Calu3 (cell line): ENCODE measurements at places on chromosomes 7 and 10.

DNA sequence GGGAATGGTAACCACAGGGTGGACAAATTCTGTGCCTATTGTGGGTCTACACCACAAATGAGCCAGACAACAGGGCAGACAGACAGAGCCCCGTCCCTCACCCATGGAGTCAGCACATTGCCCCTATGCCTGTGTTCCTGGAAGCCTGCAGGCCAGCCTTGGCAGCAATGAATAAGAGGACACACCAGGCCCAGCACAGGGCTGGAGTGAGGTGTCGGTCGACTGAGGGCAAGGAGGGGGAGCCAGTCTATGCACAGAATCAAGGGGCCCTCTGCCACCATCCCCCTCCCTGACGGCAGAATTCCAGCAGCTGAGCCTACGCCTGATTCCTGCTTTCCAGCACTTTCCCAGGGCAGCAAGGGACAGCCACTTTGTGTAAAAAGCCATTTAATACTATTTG lies 98.2 kb downstream of the CALN1 start:
- no peak for DNase-seq

DNA sequence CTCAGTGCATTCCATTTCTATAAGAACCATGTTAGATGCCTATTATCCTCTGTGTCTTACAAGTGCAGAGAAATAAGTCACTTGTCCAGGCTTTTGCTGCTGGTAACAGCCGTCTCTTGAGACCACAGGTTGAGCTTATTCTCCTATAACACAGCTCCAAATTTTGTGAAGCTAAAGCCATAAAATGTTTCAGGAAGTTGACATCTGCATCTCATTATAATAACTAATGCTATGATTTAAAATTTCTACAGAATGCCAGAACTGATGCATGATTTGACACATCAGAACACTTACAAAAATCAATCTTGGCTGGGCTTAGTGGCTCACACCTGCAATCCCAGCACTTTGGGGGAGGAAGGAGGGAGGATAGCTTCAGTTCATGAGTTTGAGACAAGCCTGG lies 986.9 kb downstream of the TYW1 start:
- DNase-seq = no peak

DNA sequence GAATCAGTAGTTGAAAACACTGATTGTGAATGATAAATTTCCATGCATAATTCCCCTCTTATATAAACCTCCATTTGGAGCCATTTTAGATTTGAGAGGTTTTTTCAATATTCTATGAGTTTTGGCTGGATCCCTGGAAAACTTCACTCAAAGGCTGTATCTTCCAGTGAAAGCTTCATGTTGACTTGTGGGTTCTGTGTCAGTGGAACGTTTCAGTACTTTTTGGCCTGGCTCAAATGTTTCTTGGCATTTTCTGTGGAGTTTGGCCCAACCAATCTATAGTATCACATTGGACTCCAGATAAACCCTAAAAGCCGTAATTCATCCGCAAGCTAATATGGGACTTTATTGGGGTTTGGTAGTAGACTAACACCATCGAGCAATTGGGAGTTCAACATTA lies 172.6 kb upstream of the PRPS1L1 start:
- no peak for DNase-seq

- DNase-seq = no peak
Observed at GRCh38 chr10:86225103-86225782, 141.4 kb downstream of the GRID1 start.

DNA sequence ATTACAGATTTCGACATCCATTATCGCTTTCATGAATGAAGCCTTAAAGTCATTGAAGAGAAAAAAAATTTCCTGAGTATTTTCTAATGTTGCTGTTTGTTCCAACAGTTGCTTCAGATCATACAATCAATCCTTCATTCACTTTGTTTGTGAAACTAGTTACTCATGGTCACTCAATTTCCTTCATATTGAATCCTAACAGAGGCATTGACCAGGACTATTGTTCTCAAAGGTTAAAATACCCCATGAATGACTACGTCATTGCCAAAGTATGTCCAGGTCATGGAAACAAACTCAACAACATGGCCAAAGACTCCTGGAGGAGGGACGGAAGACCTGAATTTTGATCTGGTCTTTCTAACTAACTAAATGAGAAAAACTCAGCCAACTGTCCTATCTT lies 54.0 kb upstream of the ABCB5 start:
- DNase-seq = peak; percentile 68

- DNase-seq = no peak
Observed at GRCh38 chr7:77281780-77282478, 82.3 kb upstream of the FGL2 start.

DNA sequence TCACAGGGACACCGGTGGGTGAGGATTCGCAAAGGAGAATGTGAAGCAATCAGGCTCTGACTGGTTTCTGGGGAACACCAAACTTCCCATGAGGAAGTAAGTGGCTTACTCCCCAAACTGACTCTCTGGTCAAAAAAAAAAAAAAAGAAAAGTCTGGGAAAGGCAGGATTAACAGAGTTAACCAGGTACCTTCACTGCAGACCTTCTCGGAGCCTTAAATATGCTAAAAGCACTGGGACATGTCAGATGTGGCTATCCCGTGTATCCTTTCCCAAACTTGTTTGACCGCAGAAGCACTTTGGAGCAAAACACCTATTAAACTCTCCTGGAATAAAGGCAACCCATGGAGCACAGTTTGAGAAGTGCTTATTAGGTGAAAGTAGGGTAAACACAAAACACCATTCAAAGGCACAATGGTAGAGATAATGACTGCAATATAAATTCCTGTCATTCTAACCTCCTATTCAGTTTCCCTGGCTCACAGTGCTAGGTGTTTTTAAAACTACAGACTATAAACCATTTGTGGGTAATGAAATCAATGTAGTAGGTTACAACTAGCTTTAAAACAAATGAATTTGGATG lies 44.1 kb upstream of the MXI1 start:
- no peak for DNase-seq

DNA sequence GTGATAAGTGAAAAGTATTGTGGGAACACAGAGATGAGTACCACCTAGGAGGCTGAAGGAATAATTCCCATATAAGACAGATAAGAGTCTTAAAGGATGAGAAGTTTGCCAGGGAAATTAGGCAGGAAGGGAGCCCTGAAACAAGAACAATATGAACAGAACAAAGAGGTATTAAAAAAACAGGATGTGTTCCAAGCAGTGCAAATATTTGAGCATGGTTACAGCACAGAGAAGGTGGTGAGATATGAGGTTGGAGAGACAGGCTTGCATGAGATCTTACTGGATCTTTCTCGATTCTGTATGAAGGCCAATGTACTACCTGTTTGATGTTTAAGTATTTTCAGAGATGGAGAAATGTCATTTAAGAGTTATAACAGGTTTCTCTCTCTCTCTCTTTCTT lies 20.3 kb downstream of the TAC1 start:
- DNase-seq = no peak

DNA sequence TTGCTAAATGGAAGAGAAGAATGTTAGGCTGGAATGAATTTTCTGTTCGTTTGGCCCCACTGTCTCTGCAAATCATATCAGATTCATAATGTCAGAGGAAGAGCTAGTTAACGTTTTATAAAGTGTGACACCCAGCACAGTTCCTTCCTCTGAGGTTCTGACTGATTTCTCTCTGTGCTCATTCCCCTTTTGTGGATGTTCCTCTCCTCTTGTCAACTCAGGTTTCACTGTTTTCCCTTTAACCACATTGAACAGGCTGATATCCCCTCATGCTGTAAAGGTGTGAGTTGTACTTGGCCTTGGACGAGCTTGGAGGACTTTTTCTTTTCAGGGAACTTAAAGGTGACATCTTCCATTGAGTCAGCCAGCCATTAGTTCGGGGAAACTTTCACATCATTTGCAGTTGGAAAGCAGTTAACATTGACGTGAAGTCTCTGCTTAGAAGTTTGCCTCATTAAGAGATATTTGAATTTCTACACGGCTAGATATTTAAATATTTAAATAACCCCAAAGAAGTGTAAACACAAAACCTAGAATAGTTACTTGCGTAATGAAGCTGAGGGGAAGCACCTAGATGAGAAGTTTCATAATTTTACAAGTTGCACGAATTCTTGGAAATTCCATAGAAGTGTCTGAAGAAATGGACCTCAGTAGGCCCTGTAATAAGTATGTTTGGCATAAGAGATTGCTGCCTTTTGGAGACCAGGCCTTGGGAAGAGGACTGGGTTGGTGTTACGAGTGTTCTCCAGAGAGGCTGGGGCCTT lies 101.5 kb upstream of the EGR2 start:
- no peak for DNase-seq

DNA sequence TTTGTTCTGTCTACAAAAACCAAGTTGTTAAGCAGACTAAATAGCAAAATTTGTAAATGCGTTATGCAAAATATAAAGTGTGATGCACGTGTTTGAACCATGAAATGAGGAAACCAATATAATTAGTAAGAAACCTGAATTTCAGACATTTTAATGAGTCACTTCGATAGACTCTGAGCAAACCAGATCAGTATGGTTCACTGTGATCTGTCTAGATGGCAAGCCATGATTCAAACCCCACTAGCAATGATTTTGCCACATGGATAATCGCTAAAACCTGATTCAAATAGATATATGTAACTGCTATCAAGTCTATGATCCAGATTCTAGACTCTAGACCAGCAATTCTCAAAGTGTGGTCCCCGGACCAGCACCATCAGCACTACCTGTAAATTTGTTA lies 24.8 kb downstream of the ZC3HAV1 start:
- DNase-seq = no peak
